ENCODE measurements at places on chromosomes 7 and 10.

- DNase-seq: no peak
These were observed 6.3 kb downstream of the ZNF467 start for GRCh38 chr7:149767068-149767467.

- no peak for DNase-seq
These were observed 175.2 kb downstream of the CDK14 start for GRCh38 chr7:90771281-90771680.

DNA sequence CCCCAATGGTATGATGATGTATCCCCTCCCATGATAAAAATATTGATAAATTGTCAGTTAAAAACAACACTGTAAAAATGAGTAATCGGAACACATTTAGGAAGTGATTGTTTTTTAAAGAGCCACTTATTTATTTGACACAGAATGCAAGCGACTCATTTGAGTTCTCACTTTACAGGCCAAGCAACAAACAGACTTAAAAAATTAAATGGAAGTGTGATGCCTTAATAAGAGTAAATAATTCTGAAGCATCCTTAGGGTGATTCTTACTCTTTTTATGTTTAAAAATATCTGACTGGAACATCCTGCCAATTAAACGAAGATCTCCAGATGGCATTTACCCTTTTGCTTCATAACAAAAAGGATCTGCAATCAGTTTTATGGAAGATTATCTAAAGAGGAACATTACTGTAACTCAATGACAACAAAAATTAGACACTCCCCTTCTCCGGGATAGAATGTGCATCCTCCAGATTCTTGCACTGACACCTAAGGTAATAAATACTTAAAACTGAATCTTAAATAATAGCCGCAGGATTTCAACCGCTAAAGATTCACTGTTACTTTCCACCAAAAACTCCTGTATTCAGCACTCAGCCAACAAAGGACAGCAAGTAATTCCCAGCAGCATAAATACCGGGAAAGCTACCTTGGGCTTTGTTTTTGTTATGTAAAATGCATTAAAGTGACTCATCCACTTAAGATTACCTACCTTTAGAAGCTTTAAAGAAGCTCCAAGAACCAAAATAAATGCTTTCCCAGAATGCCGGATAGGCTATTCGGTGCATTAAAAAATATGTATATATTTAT, 1.7 kb downstream of the CACNA2D1 start:
- DNase-seq: no peak

DNA sequence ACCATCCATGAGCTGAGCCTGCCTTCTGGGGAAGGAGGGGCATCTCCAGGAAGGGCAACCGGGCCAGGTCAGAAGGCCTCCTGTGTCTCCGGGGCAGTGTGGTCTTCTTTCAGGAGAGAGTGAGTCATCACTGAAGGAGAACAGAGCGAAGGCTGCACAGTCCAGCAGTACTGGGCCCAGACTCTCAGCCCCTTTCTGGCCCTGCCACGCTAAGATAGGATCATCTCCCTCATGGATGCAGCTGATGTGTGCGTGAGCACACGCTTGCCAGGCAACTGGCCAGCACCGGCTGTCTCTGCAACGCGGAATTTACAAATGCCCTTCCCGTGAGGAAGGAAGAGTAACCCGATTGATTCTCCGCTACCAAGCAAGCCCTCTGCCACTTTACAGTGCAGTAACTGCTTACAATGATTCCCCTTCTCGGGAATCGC, 328.2 kb downstream of the TNS3 start:
- DNase-seq: no peak

GRCh38 chr7:158018971-158019645, 568.5 kb downstream of the PTPRN2 start:
- DNase-seq: no peak

GRCh38 chr7:29480934-29481651, 82.5 kb upstream of the PRR15 start:
- no peak for DNase-seq

DNA sequence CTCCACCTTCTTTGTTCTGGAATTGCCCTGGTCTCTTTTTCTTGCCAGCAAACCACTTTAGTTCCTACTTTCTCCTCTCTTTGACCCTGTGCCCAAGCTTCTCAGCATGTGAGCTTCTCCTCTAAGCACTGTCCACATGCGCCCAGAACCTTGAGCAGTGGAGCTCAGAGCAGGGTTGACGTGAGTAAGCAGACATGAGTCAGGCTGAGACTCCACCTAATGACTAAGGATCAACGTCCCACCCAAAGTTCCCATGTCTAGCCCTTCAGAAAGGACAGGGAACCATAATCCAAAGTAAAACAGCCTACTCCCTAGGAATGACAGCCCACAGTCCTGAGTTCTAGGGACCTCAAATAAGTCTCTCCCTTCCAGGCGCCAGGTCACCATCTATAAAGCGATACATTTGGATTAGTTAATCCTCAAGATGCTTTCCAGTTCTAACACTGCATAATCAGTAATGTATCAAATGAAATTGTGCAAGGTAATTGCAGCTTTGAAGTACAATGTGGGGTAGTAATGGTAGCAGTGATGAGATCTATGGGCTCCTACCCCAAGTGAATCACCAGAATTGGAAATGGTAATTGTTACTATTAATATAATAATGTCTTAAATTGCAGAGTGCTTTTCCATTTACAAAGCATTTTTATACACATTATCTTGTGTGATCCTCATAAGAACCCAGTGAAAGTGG, 44.5 kb downstream of the KCNMA1 start:
- DNase-seq: no peak

GRCh38 chr10:123800821-123801220, 90.8 kb downstream of the CPXM2 start:
- no peak for DNase-seq

Measured in activated CD4-positive, alpha-beta T cell treated with anti-CD3 and anti-CD28 coated beads for 4 hours (primary cell).